ENCODE measurements at places on chromosomes 3 and 15.

- DNase-seq = no peak
Measured at GRCh38 chr3:40546816-40547215, 22.1 kb downstream of the ZNF621 start.

DNA sequence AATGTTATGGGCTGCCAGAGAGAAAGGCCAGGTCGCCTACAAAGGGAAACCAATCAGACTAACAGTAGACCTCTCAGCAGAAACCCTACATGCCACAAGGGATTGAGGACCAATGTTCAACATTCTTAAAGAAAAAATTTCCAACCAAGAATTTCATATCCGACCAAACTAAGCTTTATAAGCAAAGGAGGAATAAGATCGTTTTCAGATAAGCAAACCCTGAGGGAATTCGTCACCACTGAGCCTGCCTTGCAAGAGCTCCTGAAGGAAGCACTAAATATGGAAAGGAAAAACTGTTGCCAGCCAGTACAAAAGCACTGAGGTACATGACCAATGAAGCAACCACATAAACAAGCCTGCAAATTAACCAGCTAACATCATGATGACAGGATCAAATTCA, 33.1 kb downstream of the PYGO1 start:
- no peak for DNase-seq

DNA sequence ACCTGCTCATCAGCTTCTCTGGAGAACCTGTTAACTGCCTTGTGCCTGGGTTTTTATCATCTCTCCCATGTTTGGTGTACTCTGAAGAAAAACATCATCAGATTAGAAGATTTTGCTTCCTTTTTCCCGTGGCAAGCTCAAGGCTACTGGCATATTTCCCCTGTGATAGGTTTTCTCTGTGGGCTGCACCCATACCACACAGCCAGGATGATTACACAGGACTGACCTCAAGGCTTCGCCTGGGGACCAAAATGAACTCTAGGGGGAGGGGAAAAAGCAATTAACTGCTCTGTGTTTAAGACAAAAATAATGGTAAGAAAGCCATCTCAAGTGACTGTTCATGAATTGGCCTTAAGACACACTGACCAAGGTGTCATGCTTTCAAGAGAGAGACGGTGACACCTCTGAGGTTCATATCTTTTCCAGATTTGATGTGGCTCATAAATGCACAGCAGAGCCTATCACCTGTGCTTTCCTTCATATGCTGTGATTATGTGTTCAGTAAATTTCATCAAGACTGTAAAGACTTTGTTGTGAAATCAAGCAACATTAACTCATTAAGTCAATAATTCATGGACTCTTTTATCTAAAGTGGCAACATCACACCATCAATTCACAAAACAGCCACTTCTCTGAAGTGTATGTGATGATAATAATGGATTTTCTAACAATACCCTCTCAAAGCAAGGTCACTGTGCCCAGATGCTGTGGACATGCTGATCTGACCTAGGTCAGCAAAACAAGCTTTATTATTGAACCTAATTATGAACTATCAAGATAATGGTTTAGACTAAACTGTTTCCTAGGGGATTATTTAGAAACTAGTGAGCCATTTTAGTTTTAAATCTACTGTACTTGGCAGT, 427.9 kb downstream of the WDR72 start:
- DNase-seq = no peak

DNA sequence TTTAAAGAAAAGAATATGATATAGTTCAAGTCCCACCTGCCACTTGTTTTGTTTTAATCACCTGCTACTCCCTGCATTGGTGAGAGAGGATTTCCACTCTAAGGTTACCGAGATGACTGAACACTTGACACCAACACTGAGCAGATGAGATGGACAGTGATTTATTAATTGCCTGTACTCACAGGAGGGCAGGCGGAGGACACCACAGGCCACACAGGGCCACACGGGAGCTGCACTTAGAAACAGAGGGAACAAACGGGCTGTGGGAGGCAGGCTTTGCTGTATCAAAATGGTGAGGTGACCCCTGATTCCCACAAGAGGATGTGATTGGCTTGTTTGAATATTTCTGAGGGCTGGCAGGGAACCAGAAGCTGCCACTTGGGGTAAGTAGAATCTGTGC, 10.8 kb downstream of the MINAR1 start:
- no peak for DNase-seq

DNA sequence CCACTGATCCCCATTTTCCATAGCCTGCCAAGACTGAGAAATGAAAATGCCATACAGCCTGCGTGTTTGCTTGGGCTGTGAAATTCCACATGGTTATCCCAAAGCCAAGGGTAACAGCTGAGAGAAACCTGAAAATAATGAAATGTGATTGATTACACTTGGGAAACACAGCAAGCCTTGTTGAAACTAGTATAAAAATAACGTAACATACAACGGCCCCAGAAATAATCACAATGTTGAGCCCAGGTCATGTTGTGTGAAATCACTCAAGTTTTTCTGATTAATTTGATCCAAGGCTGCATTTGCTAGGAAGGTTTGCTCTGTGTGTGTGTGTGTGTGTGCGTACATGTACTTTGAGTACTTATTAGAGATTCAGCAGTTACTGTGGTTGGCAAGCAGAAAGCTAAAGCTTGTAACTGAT, 269.0 kb downstream of the OXSM start:
- no peak for DNase-seq

GRCh38 chr3:144875211-144875610, 903.6 kb downstream of the DIPK2A start:
- no peak for DNase-seq

- DNase-seq = no peak
Measured at GRCh38 chr15:91887921-91888373, 34.4 kb downstream of the SLCO3A1 start.

GRCh38 chr15:52349052-52349700, 53.6 kb upstream of the MYO5C start:
- DNase-seq = no peak

- no peak for DNase-seq
Measured at GRCh38 chr3:124137216-124137615, 145.3 kb upstream of the ROPN1 start.

GRCh38 chr3:193488741-193489140, 66.0 kb downstream of the ATP13A4 start:
- DNase-seq = no peak

DNA sequence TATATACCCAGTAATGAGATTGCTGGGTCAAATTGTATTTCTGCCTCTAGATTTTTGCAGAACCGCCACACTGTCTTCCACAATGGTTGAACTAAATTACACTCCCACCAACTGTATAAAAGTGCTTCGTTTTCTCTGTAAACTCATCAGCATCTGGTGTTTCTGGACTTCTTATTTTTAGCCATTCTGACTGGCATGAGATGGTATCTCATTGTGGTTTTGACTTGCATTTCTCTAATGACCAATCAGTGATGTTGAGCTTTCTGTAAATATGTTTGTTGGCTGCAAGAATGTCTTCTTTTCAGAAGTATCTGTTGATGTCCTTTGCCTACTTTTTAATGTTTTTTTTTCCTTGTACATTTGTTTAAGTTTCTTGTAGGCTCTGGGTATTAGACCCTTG, 182.9 kb upstream of the TRIM42 start:
- DNase-seq = no peak

DNA sequence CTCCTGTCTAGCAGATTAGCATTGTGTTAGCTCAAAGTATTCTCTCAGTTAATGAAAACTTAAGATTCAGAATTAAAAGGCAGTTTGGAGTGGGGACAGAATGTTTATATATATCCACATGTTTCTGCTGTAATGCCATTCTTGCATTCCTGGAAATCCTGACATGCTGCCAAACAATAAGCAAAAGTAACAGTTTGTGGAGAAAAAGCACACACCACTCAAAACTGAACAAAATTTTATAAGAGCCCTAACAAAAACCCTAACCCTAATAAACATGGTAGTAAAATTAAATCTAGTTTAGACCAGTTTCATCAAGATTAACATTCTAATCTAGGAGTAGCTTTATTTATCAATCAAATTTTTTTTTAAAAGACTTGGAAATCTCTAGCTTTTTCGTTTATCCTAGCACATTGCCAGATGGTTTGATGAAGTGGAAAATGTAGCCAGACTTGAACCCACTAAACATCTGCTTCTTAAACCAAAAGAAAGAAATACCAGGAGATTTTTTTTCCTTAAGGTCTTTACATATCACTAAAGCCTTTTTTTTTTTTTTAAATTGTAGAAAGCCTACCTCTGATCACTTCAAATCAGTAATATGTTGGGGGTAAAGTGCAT, 3.7 kb downstream of the TCAIM start:
- no peak for DNase-seq

DNA sequence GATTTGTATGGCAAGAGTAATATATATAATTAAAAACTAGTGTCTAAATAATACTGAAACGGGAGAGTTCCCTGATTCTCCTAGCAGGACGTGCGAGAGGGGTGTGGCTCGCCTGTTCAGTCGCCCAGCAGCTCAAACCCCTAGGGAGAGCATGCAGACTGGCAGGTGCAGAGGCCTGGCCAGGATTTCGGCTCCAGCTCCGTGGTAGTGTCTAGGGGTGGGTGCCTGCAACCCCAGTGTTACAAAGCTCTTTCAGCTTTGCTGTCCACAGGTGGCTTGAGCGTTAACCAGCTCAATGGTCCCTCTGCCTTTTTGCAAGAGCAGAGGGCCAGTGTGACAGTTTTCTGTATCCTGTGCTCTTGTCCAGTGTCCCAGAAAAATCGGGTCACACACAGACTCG, 226.6 kb downstream of the ALCAM start:
- no peak for DNase-seq

GRCh38 chr3:50147861-50148260, 7.3 kb upstream of the SEMA3F start:
- DNase-seq = no peak

DNA sequence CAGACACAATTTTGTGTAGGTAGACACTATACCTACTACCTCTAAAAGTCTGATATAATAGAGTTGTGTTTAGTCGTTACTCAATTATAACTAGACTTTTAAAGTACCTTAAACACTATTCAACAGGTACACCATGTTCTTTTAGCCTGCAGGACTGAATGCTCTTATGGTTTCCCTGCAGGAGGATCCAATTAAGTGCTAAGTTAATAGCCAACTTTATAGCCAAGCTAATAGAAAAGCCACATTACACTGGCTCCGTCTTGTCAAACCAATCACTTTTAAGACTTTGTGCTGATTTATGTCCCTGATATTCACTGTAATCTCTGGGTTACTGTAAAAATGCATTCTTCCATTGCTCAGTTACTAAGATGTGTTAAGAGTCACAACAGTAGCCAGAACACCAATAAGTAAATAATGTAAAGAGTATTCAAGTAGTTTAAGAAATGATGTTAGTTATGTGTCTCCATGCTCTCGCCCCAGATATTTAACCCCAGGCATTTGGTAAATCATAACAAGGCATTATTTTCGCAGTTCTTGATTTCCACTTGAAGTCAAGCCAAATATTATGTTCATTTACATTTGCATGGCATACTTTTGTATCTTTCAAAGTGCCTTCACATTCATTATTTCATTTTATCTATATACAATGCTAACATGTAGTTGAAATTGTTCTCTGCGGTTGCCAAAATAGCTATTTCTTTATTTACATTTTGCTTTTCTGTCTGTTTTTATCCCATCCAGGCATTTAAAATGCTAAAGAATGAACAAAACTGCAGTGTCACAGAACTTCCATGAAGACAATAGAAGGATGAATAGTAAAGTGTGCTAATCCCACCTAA, 42.7 kb upstream of the AP4E1 start:
- no peak for DNase-seq

DNA sequence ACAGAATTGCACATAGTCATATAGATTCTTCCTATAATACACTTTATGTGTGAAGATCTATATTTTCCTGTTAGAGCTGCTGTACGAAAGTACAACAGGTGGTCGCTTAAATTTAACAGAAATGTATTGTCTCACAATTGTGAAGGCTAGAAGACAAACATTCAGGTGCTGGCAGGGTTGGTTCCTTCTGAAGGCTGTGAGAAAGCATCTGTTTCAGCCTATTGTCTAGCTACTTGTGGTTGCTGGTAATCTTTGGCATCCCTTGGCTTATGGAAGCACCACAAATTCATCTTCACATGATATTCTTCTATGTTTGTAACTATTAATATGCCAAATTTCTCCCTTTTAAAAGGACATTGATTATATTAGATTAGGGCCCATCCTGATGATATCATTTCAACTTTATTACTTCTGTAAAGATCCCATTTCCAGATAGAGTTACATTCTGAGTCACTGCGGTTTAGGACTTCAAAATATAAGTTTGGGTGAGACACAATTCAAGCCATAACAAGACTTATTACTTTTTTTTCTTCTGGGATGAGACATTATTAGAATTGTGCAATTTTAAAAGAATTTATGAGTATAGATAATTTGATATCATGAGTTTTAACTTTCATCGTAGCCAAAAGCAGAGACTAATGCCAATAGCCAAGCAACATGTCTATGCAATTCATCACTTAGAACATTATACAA, 248.1 kb upstream of the BCHE start:
- no peak for DNase-seq

Measured in GM18507 (cell line).